NCI-H2081 treated with DMSO at 0.1 percent for 48 hours (cell line): ENCODE measurements at places on chromosomes 1 and 21.

GRCh38 chr1:240806200-240806745, 194.3 kb upstream of the GREM2 start:
- no peak for DNase-seq

DNA sequence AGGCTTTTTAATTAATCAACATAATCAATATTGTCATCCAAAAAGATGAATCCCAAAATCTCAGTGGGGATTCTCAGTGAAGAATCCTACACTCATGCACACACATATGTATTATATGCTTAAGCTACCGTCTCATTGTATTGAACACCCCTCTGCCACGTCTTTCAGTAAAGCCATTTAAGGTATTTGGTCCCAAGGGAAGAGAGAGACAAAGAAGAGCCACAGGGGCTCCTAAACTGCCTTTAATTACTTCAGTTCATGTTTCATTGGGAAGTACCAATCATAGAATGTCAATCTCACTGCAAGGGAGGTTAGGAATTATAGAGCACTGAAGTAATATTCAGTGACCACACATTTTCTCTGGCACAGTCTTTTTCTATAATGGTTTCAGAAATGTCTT, 388.6 kb upstream of the NEGR1 start:
- no peak for DNase-seq

DNA sequence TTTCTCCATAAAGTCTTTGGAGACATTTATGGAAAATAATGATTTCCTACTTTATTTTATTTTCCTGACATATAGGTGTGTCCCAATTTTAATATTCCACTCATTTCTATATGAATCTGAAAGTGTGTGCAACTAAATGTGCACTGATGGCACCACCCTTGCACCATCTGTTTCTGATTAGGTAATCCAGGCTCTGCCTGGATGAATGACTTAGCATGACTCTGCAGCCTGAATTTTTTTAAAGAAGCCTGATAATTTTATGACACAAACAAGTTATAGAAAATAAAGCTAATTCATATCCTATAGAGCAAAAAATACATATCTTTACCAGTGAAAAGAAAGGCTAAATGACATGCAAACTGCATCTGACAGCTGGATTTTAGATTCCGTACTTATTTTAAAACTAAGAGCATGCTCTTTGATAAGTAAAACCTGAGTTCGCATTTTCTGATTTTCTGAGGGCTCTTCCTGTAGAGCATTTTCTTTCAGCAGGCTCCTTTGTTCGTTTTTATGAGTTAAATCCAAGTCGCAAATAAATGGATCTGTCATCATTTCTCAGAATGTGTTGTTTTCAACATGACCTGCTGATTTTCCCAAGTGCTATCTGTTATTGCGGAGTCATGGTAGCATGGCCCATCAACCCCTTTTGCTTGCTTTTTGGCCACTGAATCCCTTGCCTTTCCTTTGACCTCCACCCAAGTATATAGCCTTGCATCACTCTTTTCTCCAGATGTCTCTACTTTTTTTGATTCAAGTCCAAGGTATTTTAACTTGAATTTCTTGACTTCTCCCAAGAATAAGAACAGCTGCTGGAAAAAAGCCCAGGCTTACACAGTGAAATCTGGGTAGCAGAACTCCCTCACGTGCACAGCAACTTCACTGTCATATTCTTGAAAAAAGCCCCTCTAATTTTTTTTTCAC, 52.8 kb upstream of the LYPLAL1 start:
- DNase-seq, result no peak

GRCh38 chr21:44413566-44414290, 41.6 kb upstream of the LRRC3 start:
- no peak for DNase-seq

DNA sequence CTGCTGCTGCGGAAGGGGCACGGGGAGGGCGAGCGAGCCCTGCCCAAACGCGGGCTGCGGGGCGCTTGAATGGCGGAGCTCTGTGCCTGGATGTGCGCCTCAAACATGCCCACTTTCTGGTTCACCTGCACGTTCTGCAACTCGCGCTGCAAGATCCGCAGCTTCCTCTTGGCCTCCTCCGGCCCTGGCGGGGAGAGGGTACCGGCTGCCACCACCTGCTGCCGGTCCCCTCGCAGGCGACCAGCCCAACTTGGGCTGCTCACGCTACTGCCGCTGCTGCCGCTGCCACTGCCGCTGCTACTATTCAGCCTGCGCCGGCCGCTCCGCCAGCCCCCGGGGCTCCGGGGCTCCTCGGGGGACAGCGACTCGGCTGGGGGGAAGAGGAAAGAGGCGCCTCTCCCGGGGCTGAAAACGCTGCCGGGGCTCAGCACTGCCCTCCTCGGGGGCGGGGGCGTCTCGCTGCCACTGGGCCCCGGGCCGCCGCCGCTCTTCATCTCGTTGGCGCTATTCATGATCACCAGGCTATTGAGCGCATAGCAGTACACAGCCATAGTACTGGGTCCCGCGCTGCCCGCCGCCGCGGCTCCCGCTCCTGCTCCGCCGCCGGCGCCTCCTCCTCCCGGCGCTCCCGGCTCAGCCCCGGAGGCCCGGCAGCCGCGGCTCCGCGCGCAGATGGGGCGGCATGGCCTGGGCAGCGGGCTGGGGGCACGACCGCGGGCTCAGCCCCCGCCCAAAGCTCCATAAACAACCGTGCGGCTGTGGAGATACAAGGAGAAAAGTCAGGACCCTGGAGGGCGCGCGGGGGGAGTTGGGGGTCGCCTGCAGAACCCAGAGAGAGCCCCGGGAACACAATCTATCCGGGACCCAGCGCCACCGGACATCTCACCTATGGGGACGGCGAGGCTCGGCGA, 1.9 kb downstream of the ITPKB start:
- DNase-seq, result no peak

GRCh38 chr1:187445066-187445465, 616.3 kb downstream of the PLA2G4A start:
- no peak for DNase-seq

GRCh38 chr1:78833491-78833890, 173.0 kb downstream of the ADGRL4 start:
- no peak for DNase-seq

GRCh38 chr1:35876988-35877387, 6.0 kb upstream of the AGO1 start:
- DNase-seq, result no peak

DNA sequence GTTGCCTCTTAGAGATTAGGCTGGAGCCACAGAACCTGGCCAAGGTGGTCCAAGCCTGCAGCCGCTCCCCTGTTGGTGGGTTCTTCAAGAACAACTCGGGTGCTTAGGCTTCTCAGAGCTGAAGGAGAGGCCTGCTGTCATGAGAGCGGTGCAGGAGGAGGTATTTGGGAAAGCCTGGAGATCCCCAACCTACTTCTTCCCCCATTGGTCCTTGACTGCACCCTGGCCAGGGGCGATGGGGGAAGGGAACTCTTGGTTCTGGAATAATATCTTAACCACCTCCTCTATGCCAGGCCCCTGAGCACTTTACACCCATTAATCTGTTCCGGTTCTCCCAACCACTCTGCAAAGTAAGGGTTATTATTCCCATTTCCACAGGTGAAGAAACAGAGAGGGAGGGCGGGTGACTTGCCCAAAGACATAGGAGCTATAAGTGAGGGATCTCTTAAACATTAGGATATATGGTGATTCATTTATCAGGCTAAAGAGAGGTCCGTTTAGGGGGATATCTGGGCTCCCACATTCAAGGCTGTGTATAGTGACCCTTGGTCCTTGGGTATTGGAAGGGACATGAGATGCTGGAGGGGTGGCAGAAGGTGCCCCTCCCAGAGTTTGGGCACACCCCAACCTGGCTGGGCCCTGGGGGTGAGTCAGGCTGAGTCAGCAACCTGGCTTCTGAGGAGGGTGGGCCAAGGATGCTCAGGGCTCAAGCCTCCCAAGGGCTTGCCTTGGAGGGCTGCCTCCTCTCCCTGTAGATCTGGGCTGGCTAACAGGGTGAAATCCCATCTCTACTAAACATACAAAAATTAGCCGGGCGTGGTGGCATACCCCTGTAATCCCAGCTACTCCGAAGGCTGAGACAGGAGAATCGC, 5.2 kb downstream of the TRNP1 start:
- DNase-seq, result no peak

DNA sequence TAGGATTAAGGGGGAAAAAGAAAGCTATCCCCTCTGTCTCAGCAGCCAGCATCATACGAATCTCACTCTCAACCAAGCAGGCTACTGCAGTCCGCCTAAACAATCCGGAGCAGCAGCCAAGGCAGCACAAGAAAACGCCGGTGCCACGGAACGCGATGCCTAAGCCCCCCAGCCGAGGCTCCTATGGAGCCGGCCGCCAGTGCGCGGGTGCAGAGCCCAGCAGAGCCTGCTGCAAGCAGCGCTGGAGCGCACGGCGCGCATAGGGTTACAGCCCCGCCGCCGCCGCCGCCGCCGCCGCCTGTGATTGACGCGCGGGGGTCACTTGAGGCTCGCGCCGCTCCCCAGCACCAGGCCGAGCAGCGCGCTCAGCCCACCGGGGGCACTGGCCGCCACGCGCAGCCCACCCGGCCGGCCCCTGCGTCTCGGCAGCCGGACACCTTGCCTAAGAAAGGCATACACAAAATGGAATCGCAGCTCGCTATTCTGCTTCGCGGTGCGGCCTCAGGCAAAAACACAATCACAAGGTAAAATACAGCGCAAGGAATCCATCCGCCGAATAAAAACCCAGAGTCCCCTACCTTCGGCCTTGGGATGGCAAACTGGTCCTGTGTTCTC, 780 bp downstream of the HIVEP3 start:
- DNase-seq, result no peak

DNA sequence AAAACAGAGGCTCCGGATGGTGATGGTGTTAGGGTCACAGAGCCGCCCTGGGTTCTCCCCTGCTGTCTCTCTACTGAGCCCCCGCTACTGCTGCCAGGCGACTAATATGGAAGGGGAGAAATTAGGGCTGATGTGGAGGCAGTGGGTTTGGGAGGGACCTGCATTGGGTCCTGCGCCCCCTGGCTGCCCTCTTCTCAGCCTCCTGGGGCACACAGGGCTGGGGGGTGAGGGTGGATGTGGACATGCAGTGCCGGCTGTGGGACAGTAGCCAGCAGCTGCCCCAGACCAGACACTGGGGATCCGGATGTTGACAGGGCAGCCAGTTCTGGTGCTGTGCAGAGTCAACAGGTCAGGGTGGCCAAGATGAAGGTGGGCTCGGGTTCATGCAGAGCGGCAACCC, 1.5 kb upstream of the CLCNKB start:
- no peak for DNase-seq

- DNase-seq, result no peak
Observed at GRCh38 chr21:27298465-27298864, 331.6 kb upstream of the ADAMTS5 start.

DNA sequence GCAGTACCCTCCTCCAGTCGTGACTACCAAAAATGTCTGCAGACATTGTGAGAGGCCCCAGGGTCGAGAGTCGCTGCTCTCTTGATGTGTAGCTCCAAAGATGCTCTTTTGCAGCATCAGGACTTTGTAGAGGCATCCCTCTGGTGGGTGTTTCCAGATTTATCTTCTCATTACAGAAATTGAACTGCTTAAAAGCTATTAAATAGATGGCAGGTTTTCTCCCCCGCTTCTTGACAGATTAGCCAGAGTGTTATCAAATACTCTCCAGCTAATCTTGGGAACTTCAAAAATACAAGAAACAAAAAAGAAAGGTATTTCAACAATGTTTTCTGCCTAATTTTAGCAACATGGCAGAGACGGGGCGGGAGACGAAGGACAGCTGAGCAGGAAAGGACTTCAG, 265.2 kb downstream of the KIF26B start:
- no peak for DNase-seq

- no peak for DNase-seq
Observed at GRCh38 chr1:46862348-46862747, 63.5 kb downstream of the CYP4B1 start.

GRCh38 chr1:18217398-18218043, 109.9 kb downstream of the IGSF21 start:
- DNase-seq, result no peak

- DNase-seq, result no peak
Observed at GRCh38 chr21:29185172-29185571, 54.7 kb downstream of the MAP3K7CL start.

DNA sequence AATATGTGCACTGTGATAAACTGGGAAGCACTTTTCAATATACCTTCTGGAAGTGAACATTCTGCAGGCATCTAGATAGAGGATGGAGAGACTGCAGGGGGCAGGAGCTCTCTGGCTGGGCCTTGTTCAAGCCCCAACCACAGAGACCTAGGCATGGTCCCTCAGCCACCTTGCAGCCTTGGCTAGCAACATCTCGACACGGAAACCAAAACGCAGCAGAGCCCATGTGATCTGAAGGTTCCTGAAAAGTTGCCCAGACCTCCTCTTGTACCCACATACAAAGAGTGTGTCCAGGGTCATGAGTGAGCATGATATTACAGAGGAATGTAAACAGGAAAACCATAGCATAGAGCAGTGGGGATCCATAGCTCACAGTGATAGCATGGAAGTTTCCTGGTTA, 33.1 kb upstream of the SAMD11 start:
- DNase-seq, result no peak

- DNase-seq, result no peak
Observed at GRCh38 chr21:46017148-46017547, 35.6 kb downstream of the COL6A1 start.

GRCh38 chr21:14982336-14982735, 82.5 kb downstream of the NRIP1 start:
- DNase-seq, result no peak
